ENCODE measurements at places on chromosomes 5 and 9.

- DNase-seq, result no peak
Observed at GRCh38 chr5:91486638-91487037, 103.5 kb upstream of the ARRDC3 start.

DNA sequence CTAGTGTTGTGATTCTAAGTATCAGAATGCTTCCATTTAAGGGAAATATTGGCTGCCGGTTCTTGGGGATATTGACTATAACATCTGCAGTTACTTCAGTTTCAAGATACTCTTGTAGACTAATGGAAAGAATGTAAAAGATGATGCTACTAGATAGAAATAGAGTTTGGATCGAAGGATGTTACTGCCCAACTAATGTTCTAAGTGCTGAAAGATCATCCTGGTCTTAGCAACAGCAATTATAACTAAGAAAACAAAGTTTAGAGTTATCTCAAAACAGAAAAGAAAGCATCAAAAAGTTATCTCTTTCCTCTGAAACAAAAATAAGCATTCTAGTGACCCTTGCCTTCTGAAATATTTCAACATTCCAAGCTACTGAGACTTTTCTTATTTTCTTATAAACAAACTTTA, 49.9 kb downstream of the ITGA1 start:
- DNase-seq, result no peak

- no peak for DNase-seq
Observed at GRCh38 chr5:3343211-3343610, 252.4 kb upstream of the IRX1 start.

DNA sequence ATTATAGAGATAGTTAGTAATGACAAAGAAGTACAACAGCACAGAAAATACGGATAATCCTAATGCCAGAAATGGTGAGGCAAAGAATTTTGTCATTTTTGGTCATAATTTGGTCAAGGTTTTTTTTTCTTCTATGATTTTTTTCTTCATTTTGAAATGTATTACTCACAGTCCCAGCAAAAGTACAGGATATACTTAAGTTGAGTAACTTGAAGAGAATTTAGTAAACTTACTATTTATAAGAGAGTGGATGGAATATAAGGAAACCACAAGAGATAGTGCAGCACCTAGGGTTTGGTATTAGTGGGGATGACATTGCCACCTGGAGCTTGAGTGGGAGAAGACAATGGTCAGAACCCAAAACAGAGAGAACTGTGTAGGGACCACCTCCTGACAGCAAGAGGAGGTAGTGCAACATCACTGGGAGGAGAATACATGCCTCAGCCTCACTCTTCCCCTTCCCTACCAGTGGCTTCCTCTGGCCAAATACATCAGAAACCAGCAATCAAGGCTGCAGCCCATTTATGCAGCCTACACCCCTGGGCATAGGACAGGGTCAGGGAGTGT, 434.5 kb upstream of the TRPC7 start:
- DNase-seq, result no peak

DNA sequence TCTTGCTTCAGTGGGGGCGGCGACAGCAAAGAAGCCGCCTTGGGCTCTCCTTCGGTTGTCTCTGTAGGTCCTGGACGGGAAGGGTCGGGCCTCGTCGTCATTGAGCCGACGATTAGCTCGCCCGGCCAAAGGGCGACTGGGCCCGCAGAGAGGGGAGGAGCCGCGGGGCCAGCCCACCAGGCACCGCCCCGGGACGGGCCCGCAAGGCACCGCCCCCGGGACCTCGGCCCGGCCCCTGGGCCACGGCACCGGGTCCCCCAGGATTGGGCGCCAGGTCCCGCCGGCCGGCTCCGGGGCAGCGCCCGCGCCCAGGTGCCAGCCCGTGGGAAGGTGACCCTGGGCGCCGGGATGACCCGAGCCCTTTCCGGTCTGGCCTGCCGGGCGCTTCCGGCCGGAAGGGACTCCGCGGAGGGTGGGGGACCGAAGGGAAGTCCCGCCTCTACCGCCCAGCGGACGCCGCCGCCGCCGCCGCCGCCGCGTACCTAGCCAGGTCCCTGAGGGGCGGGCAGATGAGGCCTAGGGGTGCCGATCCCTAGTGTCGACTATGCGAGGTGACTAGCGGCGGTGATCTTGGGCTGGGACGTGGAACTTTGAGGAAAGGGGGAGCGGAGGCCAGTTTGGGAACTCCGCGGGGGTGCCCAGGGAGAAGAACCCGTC, at the start of the genes GBA2 and RGP1:
Gene GBA2, minus strand, starts transcription at position 371 of the 657 bp plus-strand sequence. CDS start 524 bp downstream, outside the sequence.
Gene RGP1, plus strand, starts transcription at position 430 of the 657 bp plus-strand sequence. CDS start 469 bp downstream, outside the sequence.
- no peak for DNase-seq

- DNase-seq, result no peak
Observed at GRCh38 chr9:130990978-130991777, 17.8 kb upstream of the LAMC3 start.
